Stimulated activated CD8-positive, alpha-beta memory T cell treated with anti-CD3 and anti-CD28 coated beads, Interleukin-4, amount 100 ng/mL, for 1 hour (primary cell): ENCODE measurements at places on chromosomes 16 and 17.

- DNase-seq, result no peak
Measured at GRCh38 chr17:57944908-57945307, 10.3 kb downstream of the CUEDC1 start.

- no peak for DNase-seq
Measured at GRCh38 chr17:27800522-27800921, at the start of gene NOS2. Gene NOS2 (minus strand): TSS chr17:27800529. CDS start chr17:27798809, 1,720 bp downstream.

GRCh38 chr16:84547546-84548061, 43.1 kb upstream of the MEAK7 start:
- DNase-seq, result no peak

DNA sequence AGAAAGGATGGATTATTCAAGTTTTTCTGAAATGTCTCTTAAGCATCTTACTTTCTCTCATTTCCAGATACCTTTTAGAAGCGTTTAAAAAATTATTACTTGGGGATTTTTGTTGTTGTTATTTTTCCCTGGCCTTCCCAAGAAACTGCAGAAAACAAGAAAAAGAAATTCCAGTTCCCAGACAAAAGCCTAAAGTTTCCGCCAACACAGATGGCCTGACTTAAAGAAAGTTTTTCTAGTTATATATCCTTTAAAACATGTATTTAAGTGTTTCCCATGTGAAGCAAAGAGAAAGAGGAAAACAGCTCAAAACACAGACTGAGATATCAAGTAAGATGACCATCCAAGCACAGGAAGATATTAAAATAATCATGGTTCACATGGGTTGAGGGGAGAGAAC, 401.7 kb upstream of the MAF start:
- no peak for DNase-seq

DNA sequence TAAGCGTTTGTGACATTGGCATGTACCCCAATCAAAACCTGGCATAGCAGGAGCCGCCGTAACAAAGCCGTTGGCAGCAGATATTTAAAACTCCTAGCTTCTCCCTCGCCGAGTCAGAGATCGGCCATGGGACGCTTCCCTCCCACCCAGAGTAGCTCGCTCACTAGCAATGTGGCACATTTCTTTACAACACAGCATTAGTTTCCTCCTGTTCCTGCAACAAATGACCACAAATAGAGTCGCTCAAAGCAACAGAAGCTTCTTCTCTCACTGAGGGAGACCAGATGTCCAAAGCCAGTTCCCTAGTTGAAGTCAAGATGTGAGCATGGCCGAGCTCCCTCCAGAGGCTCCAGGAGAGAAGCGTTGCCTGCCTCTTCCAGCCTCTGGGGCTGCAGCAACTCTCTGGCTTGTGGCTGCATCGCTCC, 106.7 kb downstream of the RBFOX3 start:
- DNase-seq, result no peak

- DNase-seq, result no peak
Measured at GRCh38 chr17:34406226-34406625, 43.2 kb upstream of the CCL1 start.

DNA sequence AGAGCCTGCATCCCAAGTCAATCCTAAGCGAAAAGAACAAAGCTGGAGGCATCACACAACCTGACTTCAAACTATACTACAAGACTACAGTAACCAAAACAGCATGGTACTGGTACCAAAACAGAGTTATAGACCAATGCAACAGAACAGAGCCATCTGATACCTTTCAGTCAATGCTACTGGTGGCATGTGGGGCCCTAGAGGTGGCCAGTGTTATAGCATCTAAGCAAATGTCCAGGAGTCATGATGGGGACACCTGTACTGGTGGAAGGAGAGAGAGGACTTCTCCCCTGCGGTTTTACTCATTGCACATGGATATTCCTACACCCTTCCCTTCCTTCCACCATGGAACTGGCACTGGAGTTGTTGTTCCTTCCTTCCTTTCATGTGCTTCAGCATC, 6.0 kb upstream of the ASIC2 start:
- no peak for DNase-seq

DNA sequence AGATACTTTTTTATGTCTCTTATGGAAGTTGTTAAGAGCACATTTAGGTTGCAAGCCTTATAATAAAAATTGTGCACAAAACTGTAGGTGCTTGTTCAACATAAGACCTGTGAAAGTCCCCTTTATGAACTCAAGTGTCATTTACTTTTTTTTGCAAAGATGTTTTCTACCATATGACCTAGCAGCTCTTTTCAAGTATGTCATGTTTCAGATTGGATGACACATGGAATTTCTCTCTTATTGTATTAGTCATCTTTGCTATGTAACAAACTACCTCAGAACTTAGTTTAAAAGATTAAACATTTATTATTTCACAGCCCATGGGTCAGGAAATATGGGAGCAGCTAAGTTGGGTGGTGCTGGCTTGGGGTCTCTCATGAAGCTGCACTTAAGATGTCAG, 57.9 kb downstream of the PHKB start:
- no peak for DNase-seq

DNA sequence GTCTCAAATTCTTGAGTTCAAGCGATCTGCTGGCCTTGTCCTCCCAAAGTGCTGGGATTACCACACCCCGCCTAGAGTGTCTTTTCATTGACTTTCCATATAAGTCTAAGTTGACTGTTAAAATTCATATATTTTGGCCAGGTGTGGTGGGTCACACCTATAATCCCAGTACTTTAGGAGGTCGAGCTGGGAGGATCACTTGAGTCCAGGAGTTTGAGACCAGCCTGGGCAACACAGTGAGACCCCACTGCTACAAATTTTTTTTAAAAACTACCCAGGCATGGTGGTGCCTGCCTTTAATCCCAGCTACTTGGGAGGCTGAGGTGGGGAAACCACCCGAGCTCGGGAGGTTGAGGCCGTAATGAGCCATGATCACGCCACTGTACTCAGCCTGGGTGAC, 21.9 kb upstream of the MRC2 start:
- no peak for DNase-seq

- no peak for DNase-seq
Measured at GRCh38 chr17:61411261-61412142, 11.9 kb downstream of the TBX2 start.

DNA sequence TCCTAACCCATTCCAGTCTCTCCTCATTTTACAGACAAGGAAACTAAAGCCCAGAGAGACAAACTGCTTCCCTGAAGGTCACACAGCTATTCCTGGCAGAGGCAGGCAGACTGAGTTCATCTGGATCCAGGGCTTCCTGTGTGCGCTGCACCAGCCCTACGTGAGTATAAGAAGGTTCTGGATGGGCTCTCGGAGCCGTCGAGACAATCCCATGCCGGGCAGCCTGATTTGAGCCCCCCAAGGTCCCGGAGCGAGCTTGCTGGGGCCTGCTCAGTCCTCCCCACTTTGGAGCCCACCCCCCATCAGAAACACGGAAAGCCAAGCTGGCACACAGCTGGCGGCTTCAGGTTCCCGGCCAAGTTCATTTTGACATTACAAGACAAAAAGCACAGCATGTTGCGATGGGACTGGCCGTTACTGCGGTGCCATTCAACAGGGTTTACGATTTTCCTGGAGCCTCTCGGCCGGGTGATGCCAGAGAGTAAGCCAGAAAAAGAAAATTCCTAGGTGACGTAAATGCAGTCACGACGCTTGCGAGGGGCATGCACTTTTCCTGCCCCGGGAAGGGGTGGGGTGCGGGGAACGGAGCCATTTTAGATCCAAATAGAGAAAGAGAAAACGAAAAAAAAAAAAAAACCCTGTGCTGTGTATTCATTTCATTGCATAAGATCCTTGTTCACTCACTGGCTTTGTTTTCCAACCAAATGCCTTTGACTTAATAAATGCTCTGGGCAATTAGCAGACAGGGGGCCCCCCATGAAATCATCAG, 167.1 kb upstream of the FOXF1 start:
- no peak for DNase-seq

GRCh38 chr16:12225806-12226465, 249.4 kb downstream of the SNX29 start:
- no peak for DNase-seq

DNA sequence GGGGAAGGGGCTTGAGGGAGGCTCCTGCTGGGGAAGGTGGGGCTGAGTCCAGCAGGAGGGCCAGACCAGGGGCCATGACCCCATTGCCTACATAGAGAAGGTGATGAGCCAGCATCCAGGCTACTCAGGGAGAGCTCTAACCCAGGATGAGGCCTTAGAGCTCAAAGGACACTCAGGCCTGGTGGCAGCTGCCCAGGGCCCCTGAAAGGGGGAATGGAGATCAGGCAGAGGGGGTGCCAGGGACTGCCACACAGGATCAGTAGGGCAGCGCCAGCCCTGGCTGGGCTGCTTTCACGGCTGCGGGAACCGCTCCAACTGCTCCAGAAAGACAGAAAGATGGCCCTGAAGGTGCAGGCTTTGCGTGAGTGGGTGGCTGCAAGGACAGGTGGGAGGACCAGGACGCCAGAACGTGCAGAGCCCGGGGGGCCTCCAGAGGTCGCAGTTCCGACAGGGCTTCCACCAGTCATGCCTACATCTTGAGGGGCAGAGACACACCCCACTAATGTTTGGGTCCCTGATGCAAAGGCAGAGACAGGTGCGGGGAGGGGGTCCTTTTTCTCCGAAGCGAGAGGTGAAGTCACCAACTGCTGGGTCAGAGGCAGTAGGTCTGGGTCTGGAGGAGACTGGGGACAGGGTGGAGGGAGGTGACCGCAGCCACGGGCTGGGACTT, 882 bp upstream of the ATP6V0C start:
- no peak for DNase-seq

DNA sequence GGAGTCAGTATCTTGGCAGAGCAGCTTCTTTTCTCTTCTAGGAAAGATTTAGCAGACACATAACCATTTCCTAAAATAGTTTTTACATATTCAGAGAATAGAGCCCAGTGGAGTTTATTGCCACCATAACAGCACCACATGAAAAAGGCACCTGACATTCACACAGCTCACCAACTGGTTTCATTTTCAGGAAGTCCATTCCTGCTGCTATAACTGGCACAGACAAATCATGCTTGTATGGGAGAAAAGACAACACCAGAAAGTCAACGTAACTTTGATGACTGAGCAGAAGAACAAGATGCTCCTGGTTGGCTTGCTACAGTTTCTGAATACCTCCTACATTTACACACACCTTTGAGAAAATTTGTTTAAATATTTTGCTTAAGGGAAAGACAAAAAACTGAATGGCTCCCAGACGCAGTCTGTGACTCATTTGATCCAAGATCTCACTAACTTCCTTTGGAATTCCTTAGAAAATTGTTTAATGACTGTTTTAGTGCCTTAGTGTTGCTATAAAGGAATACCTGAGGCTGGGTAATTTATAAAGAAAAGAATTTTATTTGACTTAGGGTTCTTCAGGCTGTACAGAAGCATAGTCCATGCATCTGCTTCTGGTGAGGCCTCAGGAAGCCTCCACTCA, 1380.6 kb downstream of the CDH8 start:
- no peak for DNase-seq

DNA sequence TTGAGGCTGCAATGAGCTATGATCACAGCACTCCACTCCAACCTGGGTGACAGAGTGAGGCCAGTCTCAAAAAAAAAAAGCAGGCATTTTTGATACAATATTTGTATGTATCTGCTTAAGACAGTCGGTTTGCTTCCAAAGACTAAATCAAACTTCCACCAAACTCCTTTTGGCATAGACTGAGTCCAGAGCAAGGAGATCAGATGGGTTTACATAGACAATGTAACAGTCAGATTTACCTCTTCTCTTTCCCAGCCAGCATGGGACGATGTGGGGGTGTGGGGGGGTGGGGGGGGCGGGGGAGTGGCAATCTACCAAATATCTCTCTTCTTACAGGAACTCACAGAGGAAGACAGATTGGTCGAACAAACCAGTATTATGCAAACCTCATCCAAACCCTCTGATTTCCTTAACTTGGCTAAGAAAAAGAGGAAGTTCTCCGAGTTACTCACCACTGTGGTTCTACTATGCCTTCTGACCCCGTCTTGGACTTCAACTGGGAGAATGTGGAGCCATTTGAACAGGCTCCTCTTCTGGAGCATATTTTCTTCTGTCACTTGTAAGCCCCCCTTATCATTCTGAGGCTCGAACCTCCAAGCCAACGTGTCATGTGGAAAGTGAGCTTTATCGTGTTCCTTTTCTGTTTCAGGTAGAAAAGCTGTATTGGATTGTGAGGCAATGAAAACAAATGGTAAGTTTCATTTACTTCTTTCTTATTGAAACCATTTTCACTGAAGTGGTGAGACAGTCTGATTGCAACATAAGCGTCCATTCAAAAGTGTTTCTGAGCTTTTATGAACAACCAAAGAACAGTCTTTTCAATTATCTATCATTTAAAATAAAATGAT, at the start of gene MILR1:
Gene MILR1 (plus strand): TSS at position 451 of the 848 bp plus-strand sequence. CDS start 54 bp downstream, at position 505.
- DNase-seq, result no peak
